ENCODE measurements at places on chromosomes 6 and 20.

- no peak for DNase-seq
Observed at GRCh38 chr6:29907637-29908340, 34.5 kb upstream of the HLA-A start.

GRCh38 chr6:107917451-107918375, 40.3 kb downstream of the SEC63 start:
- DNase-seq: no peak

DNA sequence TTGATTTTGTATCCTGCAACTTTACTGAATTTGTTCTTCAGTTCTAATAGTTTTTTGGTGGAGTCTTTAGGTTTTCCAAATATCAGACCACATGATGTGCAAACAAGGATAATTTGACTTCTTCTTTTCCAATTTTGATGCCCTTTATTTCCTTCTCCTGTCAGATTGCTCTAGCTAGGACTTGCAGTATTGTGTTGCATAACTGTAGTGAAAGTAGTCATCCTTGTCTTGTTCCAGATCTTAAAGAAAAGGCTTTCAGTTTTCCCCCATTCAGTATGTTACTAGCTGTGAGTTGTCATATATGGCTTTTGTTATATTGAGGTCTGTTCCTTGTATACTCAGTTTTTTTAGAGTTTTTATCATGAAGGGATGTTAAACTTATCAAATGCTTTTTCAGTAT, 4.6 kb downstream of the MICB start:
- peak; percentile 19 for DNase-seq

DNA sequence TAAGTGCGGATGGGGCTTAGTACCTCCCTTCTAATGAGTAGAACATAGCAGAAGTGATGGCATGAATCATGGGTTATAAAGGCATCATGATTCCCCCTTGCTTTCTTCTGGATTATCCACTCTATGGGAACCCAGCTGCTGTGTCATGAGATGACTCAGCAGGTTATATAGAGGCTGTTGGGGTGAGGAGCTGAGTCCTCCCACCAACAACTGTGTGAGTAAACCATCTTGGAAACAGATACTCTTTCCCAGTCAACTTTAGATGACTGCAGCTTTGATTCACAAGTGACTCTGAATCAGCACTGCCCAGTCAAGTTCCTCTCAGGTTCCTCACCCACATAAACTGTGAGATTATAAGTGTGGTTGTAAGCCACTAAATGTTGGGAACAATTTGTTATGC, 46.3 kb downstream of the FAM83B start:
- DNase-seq: peak; percentile 92

DNA sequence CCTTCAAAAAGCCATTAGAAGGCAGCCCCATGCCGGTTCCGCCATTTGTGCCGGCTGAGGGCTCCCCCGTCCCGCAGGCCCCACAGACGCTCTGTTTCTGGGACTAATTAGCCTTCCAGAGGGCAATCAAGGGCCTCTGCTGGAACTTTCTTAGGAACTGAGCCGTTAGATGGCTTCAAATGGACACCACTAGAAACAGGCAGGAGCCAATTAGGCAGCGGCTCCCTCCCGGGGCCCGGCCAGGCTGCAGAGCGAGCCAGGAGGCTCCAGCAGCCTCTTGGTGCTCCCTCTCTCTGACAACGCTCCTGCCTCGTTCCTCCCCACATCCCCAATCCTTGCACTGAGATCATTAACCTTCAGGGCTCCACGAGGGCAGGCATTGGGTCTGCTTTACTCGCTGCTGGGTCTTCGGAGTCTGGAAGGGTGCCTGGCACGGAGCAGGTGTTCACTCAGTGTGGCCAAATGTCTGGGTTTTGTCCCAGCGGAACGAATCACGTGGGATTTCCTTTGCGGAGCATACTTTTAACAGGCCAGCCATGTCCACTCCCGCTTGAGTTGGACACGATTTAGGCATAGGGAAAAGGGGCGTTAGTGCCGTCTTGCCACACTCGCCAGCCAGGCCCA, 98.3 kb downstream of the TMEM242 start:
- DNase-seq: no peak

DNA sequence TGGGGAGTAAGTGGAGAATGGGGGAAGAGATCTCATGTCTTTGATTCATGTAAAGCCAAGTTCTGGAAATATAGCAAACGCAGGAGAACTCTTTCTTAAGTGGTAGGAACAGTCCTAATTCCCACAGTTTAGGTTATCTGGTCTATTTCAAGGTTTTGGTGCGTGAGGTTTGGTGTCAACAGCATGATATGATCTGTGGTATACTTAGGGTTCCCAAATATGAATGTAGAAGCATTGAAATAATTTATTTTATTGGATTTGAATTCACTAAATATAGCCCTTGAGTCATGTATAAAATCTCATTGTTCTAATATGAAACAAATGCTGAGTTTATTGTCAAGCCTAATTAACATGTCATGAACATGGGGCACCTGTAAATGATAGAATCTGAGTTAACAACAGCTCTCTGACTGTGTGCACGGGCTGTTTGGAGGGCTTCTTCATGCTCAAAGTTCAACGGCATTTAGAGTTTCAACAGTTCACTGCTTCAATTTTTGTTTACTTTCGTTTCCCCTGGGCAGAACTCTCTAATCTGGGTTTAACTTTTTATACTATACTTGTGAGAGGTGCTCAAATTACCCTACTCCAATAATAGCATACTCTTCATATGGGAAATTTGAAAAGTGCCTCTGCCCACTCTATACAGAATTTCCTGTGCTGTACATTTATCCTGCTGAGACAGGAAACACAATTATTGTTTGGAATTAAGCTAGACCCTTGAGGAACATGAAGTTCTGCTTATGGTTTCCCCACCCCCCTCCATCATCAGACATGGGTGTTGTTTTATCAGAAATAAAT, 236.3 kb upstream of the ZNF217 start:
- DNase-seq: peak; percentile 74

GRCh38 chr6:27505209-27506027, 32.5 kb upstream of the ZNF184 start:
- DNase-seq: peak; percentile 50

- no peak for DNase-seq
Observed at GRCh38 chr6:15332446-15332845, 86.6 kb downstream of the JARID2 start.

- peak; percentile 94 for DNase-seq
Observed at GRCh38 chr6:85464260-85464644, 14.4 kb downstream of the NT5E start.

- DNase-seq: no peak
Observed at GRCh38 chr20:20754714-20755113, 42.3 kb upstream of the RALGAPA2 start.

DNA sequence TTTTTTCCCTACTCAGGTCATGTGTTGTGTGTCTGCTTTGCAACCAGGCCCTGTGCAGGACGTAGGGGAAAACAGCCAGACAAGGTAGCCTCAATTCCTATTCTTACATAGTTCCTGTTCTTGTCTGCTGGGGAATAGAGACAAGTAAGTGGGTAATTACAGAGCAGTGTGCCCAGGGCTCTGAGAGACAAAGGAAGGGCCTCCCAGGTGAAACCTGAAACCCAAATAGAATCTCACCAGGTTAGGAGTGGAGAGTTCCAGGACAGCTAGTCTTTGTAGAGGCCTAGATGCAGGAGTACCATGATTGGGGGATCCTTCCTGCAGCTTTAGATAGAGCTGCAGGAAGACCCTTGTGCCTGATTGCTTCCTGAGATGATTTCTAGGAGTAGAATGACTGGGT, 48.4 kb downstream of the DHX35 start:
- DNase-seq: no peak

- DNase-seq: no peak
Observed at GRCh38 chr6:10534419-10534762, 13.2 kb downstream of the GCNT2 start.

GRCh38 chr6:150765067-150765764, 100.3 kb upstream of the MTHFD1L start:
- DNase-seq: no peak

DNA sequence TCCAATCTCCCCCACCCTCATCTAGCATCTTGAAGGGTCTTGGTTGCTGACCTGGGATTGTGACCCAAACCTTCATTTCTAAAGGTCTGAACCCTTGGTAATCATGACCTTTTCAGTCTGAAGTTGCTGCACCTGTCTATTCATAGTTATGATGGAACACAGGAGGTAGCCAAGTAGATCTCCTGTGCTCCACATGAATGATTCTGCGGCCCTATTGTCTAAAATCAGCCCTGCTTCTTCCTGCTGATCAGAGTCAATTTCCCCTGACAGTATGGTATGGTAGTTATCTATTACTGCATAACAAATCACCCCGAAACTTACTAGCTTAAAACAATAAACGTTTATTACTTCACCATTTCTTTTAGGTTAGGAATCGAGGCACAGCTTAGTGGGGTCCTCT, 9.0 kb downstream of the OR2B6 start:
- no peak for DNase-seq
